ENCODE measurements at places on chromosomes 13 and 19.

DNA sequence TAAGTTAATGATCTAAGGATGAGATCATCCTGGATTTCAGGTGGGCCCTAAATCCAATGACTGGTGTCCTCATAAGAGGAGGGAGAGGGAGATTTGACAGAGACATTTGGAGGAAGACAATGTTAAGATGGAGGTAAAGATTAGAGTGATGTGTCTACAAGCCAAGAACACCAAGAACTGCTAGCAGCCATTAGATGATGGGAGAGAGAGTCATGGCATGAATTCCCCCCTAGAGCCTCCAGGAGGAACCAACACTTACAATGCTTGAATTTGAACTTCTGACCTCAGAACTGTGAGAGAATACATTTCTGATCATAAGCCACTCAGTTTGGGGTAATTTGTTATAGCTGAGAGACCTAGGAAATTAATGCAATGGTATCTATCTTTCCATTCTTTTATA is 68.1 kb upstream of the RFXAP start:
- DNase-seq, result no peak

GRCh38 chr19:42693760-42694350 is 46.4 kb downstream of the PSG3 start:
- DNase-seq, result peak; percentile 8

GRCh38 chr19:5046339-5047039 is 77.6 kb downstream of the KDM4B start:
- peak; percentile 95 for DNase-seq

- no peak for DNase-seq
Observed at GRCh38 chr13:109963960-109964563, 177.7 kb upstream of the IRS2 start.

DNA sequence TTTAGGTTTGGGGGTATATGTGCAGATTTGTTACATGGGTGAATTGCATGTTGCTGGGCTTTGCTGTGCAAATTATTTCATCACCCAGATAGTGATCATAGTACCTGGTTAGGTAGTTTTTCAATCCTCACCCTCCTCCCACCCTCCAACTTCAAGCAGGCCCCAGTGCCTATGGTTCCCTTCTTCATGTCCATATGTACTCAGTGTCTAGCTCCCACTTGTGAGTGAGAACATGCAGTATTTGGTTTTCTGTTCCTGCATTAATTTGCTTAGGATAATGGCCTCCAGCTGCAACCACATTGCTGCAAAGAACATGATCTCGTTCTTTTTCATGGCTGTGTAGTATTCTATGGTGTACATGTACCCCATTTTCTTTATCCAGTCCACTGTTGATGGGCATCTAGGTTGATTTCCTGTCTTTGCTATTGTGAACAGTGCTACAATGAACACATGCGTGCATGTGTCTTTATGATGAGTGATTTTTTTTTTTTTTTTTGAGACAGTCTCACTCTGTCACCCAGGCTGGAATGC is 42.9 kb upstream of the POMP start:
- no peak for DNase-seq

DNA sequence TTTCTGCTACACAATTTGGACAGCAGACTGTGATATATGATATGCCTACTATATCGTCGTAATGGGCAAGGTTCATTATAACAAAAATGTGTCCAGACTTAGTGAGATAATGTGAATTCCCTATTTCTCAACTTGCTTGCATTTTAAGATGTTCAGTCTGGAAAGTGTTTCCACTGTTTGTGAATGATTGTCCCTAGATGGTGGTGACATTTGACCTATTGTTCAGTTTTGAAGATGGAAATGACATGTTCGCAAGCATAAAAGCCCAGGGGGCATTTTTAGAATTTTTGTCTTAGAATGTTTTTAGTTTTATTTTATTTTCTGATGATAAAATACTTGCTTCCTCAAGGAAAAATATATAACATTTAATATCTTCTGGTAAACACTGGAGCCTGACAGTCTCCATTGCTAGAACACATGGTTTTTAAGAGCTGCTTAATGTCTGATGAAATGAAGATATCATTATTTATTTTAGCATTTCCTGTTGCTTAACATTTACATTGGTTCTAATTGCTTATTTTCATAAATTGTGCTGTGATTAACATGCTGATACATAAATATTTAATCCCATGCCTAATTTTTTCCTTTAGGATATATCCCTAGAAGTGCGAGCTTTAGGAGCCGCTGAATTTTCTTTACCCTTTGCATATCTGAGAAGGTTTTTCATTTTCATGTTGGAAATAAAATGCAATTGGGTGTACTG is 27.1 kb downstream of the MBNL2 start:
- DNase-seq, result no peak

DNA sequence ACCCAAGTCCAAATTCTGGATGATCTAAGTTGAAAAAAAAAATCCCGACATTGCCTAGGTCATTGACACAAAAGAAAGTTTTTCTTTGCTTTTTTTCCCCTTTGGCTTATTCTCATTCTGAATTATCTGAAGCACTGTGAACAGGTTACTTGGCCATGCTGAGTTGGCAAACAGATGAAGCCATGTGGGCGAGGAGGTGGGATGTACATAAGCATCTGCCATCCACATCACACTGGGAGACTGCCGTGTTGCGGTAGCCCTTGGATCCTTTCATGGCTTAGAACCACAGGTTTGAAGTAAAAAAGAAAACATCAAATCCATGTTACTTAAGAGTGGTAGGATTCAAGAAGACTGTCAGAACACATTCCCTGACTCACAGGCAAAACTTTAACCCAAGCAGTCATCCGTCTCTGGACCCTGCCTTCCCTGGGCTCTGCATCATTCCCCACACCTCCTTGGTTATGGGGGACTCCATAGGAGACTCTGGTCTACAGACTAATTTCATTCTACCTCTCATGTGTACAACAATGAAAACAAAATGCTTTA is 242.5 kb upstream of the SERP2 start:
- no peak for DNase-seq

GRCh38 chr19:16569609-16570320 is 2.5 kb downstream of the SLC35E1 start:
- no peak for DNase-seq

- peak; percentile 14 for DNase-seq
Observed at GRCh38 chr19:13929340-13929739, 8.9 kb downstream of the PODNL1 start.

- DNase-seq, result no peak
Observed at GRCh38 chr19:47107202-47107952, 6.2 kb downstream of the ZC3H4 start.

DNA sequence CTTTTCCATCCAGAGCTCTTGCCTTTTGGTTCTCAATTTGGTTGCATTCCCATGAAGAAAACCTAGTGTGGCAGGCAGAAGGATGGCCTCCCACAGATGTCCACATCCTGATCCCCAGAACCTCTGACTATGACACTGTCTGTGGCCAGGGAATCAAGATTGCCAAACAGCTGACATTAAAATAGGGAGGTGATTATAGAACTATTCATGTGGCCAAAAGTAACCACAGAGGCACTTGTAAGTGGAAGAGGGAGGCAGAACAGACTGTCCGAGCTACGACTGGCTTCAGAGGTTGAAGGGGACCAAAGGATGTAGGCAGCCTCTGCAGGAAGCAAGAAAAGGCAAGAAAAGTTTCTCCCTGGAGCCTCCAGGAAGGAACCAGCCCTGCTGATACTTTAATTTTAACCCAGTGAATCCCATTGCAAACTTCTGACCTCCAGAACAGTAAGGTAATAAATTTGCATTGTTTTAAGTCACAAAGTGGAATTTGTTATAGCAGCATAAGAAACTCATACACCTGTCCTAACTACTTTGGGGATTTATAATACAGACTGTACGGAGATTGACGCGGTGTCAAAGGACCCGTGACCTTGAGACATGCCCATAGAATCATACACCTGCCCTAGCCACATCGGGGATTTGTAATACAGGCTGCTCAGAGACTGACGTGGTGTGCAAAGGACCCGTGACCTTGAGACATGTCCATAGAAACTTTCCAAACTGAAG is 106.5 kb downstream of the ATP11A start:
- DNase-seq, result no peak

GRCh38 chr19:29966588-29967249 is 24.7 kb downstream of the URI1 start:
- DNase-seq, result peak; percentile 24

- DNase-seq, result no peak
Observed at GRCh38 chr19:45763691-45764294, 5.3 kb downstream of the SIX5 start.

DNA sequence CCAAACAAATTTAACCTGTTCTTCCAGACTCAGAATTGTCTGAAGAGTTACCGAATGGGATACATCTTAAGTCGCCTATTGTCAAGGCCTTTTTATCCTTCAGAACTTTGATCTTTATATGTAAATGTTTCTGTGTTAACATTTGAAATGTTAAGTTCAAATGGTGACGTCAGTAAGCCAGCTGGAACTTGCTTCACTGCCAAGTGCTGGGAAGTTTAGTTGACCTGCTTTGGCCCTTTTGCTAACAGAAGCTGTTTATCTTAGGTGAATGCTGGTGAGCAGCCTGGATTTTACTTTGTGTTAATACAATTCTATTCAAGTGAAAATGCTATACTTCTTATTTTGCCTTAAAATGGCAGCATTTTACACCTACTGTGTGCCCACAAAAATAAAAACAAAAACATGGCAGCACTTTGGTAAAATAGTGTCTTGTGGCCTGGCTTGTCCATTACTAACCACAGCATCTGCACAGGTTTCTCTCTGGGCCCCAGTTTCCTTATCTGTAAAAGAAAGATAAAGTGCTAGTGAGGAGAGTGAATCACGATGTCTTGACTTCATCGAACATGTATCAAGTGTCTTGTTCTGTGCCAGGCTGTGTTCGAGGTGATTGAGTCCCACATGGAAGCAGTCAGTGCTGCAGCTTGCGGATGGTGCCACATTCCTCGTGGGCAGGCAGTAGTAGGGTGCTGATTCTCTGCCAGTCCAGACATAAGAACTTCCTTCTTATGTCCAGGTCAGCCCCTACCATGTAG is 2.2 kb downstream of the NAXD start:
- DNase-seq, result no peak

DNA sequence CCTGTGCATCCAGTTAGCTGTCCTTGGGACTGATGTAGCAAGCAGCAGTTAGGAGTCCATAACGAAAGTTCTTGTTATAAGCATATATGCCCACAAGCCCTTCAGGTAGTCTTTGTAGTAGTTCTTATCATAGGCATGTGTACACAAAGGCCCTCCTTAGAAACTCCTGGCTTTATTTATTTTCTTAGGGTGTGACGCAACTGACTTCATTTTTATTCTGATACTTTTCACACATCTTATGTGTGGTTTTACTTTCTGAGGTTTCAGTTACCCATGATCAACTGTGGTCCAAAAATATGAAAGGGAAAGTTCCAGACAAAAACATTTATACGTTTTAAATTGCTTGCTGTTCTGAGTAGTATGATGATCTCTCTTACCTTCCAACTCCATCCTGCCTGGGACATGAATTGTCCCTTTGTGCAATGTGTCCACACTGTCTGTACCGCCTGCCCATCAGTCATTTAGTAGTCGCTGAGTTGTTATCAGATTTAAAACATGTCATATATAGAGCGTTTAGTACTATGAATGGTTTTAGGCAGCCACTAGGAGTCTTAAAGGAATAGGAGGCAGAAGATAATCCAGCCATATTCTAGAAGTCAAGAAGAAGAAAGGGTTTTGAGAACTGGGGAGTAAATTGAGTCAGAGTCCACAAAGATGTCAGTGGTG is 19.4 kb downstream of the GPC5 start:
- DNase-seq, result no peak

GRCh38 chr19:45439569-45440258 is 16.0 kb upstream of the ERCC1 start:
- DNase-seq, result peak; percentile 85

- peak; percentile 81 for DNase-seq
Observed at GRCh38 chr19:7769171-7769570, 6.1 kb downstream of the CLEC4M start.

- DNase-seq, result no peak
Observed at GRCh38 chr19:35901854-35902661, at the start of gene HCST. Gene HCST (plus strand): TSS chr19:35902529. CDS start chr19:35902594, 65 bp downstream.

DNA sequence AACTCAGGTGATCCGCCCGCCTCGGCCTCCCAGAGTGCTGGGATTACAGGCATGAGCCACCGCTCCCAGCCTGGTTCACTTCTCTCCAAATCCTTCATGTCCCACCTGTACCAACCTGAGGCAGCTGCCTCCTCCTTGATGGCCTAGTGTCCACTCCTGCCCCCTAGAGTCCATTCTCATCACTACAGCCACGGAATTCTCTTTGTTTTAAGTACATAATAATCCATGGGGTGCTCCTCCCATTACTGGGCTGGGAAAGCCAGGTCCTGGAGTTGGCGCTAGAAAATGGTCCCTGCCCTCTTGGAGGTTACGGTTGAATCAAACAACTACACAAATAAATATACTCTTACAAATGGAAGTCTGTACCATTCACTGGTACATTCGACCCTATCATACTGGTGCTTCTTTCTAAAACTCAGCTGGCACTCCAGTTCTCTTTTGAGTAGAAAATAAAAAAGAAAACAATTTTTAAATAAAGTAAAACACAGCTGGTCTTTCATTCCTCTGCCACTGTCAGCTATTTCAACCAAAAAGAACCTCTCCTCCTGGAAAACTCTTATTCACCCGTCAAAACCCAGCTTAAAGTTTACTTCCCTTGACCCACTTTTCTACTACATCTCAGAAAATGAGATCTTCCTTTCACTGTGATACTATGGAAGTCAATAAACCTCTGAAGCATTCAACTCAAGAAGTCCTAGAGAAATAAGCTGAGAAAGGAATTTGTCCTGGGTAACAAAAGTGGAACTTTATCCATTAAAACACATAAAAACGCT is 22.4 kb upstream of the ARHGEF18 start:
- DNase-seq, result peak; percentile 3

All from NCI-H2171 treated with DMSO at 0.1 percent for 48 hours (cell line).